Amniotic epithelial cell (primary cell): ENCODE measurements at places on chromosomes 6 and 20.

DNA sequence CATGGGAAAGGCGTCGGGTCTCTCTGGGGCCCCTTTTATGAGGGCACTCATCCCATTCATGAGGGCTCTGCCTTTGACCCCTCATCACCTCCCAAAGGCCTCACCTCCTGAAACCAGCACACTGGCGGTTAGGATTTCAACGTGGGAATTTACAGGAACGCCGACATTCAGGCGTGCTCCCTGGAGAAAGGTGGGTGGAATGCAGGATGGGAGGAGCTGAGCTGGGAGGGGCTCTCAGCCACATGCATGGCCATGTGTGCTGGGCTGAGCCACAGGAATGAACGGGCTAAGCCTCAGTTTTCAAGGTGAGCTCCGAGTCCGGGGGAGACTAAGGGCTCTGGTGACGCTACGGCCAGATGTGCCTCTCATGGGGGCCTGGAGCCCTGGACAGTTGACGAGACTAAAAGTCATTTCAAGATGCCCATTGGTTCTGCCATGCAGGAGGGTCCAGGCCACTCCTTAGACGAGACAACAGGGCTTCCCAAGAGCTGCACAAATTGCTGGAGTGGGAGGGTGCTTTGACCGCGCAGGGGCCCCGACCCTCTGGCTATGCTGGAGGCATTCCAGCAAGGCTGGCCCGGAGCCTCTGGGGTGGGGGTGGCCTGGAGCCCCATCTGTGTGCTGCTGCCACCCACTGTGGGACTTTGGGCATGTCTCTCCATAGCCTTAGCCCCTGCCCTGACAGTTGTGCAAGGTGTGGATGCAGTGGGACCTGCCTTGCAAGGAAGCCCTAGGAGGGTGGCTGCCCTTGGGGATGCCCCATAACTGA is 3.8 kb upstream of the ARFGAP1 start:
- peak; percentile 14 for DNase-seq

DNA sequence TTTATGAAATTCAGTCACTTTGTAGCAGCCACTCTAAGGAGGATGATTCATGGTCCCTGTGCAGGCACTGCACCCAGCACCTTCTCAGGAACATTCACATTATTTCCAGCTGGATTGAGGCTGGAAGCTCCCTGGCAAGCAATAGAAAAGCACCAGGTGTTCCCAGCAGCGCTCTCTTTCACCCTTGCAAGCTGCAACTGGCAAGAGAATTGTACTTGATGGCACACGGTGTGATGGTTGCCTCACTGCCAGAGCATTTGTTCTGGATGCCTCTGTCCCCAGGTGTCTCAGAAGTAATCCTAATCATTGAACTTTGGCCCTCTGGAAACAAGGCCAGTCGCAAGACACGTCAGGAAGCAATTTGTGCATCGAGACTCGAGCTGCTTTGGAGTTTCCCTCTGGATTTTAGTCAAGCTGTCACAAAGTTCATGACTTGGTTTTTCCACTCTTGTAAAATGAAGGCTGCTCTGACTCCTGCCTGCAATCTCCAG is 24.9 kb upstream of the PHACTR2 start:
- DNase-seq, result no peak

DNA sequence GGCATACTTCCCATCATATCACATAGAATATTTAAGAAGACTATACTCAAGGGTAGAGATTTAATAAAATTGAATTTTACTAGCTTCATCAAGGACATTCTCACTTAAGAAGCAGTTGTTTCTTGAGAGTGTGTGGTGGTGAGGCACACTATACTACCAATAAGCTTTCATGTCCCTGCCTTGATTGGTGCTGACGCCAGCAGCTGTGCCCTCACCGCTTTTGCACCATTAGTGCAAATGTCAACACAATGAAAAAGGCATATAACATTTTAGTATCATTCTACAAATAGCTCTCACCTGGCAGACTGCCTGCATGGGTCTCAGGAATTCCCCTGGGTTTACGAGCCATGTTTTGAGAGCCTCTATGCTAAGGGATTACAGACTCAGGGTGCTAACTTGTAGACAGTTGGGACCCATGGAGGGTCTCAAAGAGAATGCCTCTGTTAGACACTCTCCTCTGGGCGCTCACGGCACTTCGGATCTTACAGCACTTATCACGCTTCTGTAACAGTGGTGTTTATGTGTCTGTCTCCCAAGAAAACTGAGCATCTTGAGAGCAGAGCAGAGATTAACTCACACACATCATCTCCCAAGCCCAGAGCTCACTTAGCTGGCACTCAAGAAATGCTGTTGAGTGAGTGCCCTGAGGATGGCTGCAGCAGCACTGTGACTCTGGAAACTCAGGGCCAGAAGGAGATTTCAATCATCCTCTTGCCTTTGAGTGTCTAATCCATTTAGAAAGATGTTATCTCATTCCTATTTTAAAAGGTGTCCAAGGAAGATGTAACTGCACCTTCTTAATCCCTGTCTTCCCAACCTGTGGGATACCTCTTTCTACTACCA is 143.3 kb upstream of the GPR6 start:
- DNase-seq, result no peak

GRCh38 chr6:161439093-161439492 is 165.2 kb upstream of the AGPAT4 start:
- DNase-seq, result no peak

DNA sequence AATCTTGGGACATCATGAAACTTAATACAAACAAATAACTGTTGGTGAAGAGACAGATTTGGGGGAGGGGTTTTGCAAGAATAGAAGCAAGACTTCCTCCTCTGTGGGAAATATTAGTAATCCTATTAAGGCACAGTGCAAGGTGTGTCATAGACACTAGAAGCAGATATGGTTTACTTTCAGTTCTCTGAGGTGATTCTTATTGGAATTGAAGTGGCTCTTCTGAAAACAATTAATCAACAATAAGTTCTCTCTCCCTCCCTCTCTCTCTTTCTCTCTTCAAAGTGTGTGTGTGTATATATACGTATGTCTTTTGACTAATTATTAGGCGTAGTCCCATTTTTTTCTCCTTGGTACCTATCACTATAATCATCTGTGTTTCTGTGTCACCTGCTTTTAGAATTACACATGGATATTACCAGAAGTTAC is 99.8 kb downstream of the HIVEP2 start:
- no peak for DNase-seq

DNA sequence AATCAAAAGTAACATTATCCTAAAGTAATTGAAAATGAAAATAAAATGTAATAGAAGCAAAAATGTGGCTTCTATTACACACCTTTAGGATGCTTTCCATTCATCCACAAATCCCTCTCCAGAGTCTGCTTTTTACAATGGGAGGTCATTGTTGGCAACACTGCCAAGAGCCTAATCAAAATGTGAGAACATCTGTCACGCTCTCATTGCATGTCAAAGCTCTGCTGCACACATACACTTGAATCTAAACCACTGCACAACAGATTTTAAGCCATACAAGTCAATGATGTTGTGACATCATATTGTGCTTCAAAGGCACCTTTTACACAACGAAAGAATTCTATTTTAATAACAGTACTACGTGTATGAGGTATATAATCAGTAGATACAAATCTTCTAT is 82.1 kb downstream of the PREP start:
- DNase-seq, result no peak

- DNase-seq, result no peak
Observed at GRCh38 chr6:161748535-161749416, 474.9 kb upstream of the AGPAT4 start.

DNA sequence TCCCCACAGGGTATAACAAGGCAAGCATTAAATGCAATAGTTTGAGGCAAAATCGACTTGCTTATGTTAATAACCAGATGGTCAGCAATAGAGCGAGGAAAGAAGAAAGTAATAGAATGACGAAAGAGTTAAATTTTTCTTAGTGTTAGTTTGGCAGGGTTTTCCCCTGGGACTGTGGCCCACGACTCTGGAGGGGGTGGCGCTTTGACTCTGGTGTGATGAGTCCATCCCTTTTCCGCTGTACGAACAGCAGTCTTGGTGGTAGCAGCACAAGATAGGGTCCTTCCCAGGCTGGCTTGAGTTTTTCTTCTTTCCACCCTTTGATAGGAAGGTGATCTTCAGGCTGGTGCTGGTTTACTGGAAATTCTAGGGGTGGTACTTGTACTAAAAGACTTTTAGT is 69.2 kb upstream of the GMDS start:
- no peak for DNase-seq

DNA sequence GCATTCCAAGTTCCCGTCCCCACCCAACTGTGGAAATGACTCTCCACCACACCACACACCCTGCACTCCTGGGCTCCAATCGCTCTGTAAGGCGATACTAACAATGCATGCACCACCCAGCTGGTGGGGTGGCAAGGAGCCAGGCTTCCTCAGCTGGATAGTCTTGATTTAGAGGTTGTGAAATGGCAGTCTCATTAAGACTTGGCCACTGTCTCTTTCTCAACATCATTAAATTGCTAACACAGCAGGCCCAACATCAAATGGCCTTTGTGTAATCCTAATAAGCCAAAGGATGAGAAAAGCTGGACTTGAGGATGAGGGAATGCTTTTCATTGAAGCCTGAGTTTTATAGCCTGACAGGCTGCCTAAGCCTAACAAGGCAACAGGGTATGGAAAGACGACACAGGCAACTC is 223.7 kb downstream of the GMDS start:
- peak; percentile 15 for DNase-seq

GRCh38 chr20:57408131-57408530 is 16.9 kb downstream of the RBM38 start:
- DNase-seq, result no peak

- peak; percentile 66 for DNase-seq
Observed at GRCh38 chr20:35334311-35335101, 42.3 kb upstream of the FAM83C start.

DNA sequence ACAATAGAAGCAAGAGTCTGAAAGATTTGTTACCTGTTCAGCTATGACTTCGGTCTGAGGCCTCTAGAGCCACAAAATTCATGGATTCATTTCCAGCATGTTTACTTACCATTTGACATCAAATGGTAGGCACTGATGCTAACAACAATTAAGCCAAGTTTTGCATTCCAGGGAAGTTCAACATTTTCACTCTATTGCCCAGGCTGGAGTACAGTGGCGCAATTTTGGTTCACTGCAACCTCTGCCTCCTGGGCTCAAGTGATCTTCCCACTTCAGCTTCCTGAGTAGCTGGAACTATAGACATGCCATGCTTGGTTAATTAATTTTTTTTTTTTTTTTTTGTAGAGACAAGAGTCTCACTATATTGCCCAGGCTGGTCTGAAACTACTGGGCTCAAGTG is 114.1 kb upstream of the SGK1 start:
- DNase-seq, result no peak

GRCh38 chr6:26222571-26222970 is 135.3 kb downstream of the HFE start:
- DNase-seq, result peak; percentile 23

- peak; percentile 21 for DNase-seq
Observed at GRCh38 chr6:169495601-169496000, 206.2 kb downstream of the WDR27 start.
